ENCODE measurements at places on chromosomes 11 and 22.

DNA sequence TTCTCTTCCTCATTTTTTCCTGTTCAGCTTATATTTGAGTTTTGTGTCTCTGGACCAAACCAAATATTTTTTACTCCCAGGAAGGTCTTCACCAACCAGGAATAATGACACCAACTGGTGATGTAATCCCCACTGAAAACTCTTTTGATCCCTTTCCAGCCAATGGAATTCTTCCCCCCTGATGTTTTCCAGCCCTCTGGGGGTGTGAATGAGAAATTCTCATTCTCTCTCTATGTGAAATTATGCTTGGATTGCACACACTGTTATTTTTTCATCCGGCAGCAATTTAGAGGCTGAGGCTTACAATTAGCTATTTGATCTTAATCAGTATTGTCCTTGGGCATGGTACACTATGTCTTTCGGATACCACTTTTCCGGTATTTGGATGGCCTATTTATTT lies 39.5 kb upstream of the SLC1A2 start:
- no peak for DNase-seq

DNA sequence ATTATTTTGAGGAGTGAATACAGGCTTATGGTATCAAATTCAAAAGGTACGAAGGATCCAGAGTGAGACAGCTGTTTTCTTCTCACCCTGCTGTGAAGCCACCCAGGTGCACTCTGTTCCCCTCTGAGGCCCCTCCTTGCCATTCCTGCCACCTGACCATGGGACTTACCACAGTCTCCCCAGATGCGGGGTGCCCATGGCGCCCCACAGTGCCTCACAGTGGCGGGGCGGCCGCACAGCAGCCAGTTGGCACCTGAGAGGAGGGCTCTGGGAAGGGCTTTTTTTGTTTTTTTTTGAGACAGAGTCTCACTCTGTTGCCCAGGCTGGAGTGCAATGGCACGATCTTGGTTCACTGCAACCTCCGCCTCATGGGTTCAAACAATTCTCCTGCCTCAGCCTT lies 151.7 kb downstream of the CEP164 start:
- no peak for DNase-seq

DNA sequence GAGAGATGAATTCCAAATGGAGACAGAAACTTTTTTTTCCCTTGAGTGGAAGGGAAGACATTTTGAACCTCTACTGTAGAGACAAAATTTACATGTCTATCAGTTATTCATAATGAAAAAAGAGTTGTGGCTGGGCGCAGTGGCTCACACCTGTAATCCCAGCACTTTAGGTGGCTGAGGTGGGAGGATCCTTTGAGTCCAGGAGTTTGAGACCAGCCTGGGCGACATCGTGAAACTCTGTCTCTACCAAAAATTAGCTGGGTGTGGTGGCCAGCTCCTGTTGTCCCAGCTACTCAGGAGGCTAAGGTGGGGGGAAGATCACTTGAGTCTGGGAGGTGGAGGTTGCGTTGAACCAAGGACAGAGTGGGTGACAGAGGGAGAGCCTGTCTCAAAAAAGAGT lies 4.1 kb downstream of the EED start:
- no peak for DNase-seq

GRCh38 chr11:111612224-111612623 lies 10.0 kb downstream of the SIK2 start:
- DNase-seq: no peak

DNA sequence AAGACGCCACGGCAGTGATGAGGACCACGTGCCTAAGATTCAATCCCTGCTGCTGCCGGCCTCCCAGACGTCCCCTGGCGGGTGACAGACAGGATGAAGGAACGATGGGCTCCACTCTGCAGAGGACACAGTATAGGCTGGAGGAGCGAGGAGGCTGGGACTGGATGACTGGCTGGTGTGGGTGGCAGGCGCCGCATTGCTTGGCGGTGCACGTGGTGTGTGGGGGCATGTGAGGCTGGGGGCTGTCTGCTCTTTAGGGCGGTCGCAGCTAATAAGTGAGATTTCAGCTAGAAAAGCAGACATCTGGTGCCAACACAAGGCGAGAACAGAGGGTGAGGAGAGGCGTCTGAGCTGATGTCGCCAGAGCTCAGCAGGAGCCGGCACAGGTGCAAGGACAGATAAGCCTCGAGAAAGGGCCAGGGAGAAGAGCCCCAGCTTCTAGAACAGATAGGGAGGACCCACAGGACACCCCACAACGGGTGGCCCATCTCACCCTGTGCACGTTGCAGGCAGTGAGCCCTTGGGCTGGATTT lies 33.2 kb downstream of the TSPAN4 start:
- no peak for DNase-seq

Measured in RPMI7951 (cell line).